ENCODE measurements at places on chromosomes 6 and 20.

DNA sequence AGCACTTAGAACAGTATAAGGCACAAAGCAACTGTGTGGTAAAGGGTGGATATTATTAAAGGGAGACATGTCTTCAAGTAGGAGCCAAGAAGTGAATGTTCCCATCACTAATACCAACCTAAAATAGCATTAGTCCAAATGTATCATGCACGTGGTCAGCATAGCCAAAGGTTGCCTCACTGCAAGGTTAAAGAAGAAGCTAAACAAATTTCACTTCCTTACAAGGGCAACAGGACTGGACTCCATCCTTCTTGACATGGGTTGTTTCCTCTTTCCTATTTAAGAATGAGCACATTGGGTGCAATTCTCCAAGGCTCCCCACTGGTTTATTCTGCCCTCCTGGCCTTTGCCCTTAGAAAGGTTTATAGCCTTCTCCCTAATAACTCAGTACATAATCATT, 186.7 kb downstream of the PHACTR1 start:
- no peak for DNase-seq

- DNase-seq, result no peak
These were observed 751.2 kb downstream of the HDGFL1 start for GRCh38 chr6:23320471-23321015.

GRCh38 chr6:74654296-74654695, 551.6 kb downstream of the COL12A1 start:
- DNase-seq, result no peak

DNA sequence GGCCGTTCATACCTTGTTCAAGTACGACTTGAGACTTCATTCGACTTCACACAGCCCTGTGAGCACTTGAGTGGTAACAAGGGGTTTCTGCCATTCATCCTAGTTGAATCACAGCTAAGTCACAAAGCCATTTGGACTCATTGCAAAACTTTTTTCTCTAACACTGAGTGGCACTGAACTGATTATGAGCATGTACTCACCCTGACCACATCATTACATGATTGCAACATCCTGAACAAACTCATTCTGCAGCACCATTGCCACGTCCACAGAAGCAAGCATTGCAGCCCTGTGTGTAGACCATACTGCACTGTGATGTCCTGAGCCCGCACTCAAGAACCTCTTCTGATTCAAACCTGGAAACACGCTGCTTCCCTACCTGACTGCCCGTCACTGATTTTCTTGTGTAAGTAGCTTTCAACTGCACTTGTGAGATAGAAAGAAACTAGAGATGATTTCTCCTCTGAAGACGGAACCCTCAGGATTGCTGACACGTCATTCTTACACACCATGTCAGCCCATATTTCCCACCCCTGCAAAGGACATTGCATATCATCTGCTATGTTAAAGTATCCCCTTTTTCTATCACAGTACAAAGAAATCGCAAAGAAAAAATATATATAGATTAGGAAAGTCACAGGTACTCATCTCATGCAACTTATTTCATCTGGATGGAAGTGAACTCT, 81.6 kb downstream of the C6orf118 start:
- no peak for DNase-seq

GRCh38 chr20:9261781-9262180, 192.9 kb downstream of the PLCB4 start:
- no peak for DNase-seq

DNA sequence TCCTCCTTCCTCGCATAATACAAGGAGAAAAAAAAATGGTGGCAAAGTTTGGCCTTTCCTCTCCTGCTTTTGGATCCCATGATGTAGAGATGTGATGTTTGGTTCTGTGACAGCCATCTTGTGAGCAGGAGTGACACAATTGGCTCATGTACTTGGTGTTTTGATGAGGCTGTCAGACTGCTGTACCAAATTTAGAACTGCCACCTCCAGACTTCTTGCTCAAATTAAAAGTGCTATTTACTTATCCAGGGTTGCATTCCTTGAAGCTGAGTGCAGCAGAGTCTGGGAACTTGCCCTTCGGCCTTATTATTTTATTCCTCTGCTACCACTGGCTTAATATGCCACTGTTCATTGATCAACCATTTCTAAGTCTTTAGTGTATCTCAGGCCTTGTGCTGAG, 21.9 kb downstream of the BCAS1 start:
- no peak for DNase-seq

DNA sequence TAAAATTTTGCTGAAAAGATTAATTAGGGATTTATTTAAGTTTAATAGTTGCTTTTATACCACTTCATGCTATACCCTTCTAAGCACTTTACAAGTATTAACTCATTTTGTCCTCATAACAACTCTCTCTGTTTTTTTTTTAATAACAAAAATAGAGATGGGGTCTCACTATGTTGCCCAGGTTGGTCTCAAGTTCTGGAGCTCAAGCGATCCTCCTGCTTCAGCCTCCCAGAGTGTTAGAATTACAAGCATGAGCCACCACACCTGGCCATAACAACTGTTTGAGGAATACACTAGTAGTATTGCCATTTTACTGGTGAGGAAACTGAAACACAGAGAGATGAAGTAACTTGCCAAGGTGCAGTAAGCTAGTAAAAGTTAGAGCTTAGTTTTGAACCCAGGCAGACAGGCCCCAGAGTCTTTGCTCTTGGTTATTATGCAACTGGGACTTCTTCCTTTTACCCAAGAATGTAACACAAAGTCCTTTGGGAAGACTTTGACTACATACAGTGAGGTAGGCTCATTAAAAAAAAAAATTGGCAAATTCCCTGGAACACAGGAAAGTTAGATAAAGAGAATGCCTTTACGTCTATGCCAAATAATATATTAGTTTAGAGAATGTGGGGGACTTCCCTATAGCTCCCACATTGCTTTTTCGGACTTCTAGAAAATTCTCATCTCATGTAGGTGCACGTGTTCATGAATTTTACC, 11.4 kb downstream of the ANKS1A start:
- DNase-seq, result no peak

DNA sequence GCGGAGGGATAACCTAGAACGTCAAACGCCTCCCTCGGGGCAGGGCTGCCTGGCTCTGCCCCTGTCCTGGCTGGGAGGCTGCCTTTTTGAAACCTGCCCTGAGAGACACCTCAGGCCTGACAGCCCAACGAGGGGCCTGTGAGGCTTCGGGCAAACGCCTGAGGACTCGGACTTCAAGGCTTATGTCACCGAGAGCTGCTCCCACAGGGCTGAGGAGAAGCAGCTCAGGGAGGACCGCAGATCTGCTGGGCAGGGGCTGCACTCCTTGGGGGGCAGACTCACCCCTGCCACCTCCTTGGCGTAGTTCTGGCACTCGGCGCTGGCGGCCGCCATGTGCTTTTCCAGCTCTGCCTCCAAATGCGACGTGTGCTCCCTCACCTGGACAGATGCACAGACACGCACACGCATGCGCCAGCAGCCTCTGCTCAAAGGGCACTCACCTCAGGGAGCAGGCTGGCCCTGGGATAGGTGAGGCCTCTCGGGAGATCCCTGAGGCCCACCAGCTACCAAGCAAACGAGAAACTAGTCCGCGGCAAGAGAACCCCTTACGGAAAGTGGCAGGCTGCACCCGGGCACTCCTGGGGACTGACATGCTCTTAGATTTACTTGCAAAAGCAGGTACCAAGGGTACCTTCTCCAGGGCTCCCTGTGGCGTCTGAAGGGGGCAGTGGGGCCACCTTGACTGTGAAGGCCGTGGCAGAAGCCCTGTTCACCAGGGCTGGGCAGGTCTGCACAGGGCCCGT, 49.6 kb downstream of the DSTN start:
- no peak for DNase-seq

GRCh38 chr6:90497411-90497810, 89.5 kb downstream of the MAP3K7 start:
- DNase-seq, result no peak

- no peak for DNase-seq
These were observed 15.2 kb downstream of the VNN2 start for GRCh38 chr6:132742495-132742894.

All from NCI-H2227 treated with DMSO at 0.1 percent for 48 hours (cell line).